ENCODE measurements at places on chromosomes 5 and 9.

DNA sequence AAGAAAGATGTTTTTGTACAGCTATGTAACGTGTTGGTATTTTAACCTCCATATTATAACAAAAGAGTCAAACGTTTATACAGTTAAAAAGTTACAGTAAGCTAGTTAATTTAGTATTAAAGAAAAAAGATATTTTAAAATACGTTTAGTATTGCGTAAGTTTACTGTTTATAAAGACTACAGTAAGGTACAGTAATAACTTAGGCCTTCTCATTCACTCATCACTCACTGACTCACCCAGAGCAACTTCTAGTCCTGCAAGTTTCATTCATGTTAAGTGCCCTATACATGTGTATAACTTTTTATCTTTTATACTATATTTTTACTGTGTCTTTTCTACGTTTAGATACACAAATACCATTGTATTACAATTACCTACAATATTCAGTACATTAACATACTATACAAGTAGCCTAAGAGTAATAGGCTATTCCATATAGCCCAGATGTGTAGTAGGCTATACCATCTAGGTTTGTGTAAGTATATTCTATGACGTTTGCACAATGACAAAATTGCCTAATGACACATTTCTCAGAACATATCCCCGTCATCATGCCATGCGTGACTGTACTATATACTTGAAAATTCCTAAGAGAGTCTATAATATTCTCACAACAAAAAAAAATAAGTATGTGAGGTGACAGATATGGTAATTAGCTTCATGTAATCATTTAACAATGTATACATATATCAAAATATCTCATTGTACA lies 33.8 kb downstream of the ERP44 start:
- DNase-seq, result peak; percentile 16

- DNase-seq, result no peak
These were observed 210.5 kb downstream of the GADD45G start for GRCh38 chr9:89815061-89815902.

DNA sequence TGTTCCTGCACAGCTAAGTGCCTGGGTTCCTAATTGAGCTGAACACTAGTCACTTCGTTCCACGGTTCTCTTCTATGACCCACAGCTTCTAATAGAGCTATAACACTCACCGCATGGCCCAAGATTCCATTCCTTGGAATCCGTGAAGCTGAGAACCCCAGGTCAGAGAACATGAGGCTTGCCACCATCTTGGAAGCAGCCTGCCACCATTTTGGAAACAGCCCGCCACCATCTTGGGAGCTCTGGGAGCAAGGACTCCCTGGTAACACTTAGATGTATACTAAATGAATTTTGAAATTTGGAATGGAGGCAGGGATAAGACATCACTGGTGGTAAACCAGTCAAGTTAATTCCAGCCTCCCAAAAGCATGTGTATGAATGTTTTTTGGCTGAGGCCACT lies 60.4 kb downstream of the KIAA0825 start:
- DNase-seq, result no peak

DNA sequence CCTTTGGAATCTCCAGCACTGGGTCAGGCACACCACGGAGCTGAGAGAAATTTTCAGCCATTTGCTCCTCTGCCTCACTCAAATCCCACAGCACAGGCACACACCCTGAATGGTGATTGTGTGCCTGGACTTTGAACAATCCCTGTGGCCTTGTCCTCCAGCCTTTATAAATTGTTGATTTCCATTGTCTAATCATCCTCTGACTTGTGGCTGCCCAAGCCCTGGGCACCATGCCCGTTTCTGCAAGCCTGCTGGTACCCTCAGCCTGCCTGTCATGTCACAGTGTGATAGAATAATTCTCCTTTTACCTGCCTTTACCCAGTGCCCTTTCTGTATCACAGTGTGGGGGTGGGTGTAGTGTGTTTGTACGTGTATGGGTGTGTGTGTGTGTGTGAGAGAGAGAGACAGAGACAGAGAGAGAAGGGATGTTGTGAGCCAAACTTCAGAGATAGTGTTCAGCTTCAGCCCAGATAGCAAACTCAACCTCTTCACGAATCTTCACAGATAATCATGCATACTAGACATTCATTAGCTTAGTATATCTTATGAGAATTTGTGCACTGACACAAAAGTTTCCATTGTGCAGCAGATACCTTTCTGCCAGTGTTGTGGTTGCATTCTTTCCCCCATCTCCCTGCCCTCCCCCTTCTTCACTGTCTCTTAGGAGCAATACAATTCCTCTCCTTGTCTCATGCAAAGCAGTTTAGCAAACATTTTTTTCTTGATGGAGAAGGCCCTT lies 27.8 kb upstream of the SLC44A1 start:
- no peak for DNase-seq

- no peak for DNase-seq
These were observed 52.7 kb upstream of the IFNK start for GRCh38 chr9:27471366-27471765.

- DNase-seq, result no peak
These were observed 19.1 kb downstream of the SH3GL2 start for GRCh38 chr9:17597977-17598376.

DNA sequence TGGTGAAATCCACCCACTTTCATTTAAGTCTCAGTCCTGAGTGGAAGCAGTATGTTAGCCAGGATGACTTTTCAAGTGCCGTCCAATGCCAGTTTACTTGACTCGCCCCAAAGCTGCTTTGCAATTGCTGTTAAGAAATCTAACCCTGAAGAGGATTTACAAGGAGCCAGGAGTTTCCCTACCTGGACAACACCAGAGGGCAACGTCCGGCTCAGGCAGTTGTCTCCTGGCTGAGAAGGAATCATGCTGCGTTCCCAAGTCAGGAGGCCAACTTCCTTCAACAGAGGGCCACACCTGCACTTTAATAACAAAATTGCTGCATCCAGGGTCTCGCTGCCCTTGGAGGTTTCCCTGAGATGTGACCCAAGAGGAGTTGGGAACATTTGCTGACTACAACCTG lies 65.8 kb downstream of the BOD1 start:
- DNase-seq, result no peak

DNA sequence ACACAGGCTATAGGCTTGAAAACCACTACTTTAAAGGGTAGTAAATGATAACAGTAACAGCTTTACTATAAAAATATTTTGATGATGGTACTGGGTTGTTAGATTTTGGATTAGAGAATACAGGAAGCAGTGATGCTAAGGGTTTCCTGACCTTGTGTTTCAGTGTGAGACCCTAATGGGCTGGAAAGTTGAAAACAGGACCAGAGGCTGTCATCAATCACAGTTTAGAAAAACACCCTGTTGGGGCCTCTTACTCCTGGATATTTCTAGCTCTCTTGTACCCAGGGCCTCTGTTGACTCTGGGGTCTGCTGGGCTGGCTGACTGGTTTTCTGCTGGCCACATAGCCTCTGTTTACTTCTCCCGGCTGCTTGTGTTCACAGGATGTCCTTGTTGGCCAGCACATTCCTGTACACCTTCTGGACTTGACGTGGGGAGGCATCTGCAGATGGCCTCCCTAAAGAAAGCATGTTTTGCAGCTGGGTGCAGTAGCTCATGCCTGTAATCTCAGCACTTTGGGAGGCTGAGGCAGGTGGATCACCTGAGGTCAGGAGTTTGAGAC lies 21.5 kb downstream of the ACER2 start:
- DNase-seq, result no peak

DNA sequence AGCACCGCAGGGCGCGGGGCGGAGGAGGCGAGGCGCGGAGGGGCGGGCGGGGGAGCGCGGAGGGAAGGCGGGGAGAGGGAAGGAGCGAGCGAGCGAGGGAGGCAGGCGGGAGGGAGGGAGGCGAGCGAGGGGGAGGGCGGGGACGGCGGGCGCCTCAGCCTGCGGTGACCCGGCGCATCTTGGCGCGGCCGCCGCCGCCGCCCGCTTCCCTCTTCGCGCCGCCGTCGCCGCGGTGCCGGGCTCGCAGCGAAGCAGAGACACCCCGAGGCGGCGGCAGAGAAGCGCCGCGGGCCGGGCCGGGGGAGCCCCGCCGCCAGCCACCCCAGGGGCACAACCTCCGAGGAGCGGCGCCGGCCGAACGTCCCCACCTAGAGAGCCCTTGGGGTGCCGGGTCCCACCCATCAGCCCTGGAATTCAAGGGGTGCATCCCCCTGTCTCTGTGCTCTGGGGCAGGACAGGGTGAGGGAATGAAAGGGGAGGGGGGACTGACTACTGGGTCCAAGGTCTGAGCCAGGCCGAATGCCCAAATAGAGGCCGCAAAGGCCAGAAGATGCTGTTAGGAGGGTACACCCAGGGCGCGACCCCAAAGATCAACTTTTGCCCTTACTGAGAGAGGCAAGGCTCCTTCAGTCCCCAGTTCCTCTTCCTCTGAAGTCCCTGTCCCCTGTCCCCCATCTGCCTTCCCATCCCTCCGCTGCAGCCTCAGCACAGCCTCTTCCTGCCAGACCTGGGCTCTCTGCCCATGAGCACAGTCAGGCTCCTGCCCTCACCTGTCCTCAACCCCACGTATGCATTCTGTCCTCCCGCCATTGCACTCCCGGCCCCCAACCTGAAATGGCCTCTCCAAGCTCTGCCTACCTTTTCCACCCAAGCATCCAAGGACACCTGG lies at the start of gene ADAMTS2:
Gene ADAMTS2 (minus strand): TSS at position 29 of the 889 bp plus-strand sequence. CDS start 133 bp downstream, outside the sequence.
- DNase-seq, result no peak

GRCh38 chr5:40826489-40827187 lies 8.4 kb downstream of the RPL37 start:
- DNase-seq, result no peak

DNA sequence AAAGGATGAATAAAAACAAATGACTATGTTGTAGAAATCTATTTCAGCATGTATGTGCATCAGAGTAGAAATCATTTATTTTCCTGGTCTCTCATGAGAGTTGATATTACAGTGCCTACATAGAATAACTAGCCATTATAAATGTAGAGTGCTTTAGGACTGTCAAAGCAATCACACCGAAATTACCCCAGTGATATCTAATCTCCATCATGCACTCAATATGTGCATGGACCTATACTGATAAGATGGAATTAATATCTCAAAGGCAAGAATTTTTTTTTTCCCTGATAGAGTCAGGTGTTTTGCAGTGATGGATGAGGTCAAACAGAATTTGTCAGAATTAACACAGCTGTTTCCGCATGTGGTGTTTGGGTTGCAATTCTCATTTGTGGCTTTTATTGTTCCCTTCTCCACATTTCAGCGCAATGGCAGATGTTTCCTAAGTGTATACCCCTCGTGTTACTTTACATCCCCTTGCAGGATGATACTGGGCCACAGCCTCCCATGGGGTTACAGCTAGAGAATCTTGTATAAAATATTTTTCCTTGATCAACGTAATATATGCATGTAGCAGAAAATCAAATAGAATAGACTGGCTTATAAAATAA lies 298.8 kb downstream of the RASEF start:
- DNase-seq, result no peak

GRCh38 chr9:34962546-34962945 lies 4.5 kb downstream of the PHF24 start:
- DNase-seq, result no peak

DNA sequence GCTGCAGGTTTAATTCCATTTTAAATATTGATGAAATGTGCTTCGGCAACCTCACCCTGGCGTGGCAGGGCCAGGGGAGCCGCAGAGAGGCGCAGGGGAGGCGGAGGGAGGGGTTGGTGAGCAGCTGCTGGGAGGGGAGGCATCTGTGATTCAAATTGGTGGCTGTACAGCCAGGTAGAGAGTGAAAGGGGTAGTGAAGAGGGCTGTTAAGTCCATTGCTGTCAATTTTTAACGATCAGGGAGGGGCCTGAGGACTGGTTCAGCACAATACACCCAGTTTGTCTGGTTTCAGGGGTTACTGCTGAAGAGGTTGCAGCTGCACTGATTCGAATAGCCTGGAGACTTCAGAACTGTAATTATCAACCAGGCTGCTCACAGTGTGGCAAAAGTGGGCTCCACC lies 31.3 kb downstream of the LHX6 start:
- DNase-seq, result no peak

- no peak for DNase-seq
These were observed 220.2 kb downstream of the ADAMTS6 start for GRCh38 chr5:65261499-65261898.

DNA sequence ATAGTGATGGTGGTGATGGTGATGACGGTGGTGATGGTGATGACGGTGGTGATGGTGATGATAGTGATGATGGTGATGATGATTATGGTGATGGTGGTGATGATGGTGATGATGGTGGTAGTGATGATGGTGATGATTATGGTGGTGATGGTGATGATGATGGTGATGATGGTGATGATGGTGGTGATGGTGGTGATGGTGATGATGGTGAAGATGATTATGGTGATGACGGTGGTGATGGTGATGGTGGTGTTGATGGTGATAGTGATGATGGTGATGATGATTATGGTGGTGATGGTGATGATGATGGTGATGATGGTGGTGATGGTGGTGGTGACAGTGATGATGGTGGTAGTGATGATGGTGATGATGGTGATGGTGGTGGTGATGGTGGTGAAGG lies 149.2 kb upstream of the IRX1 start:
- no peak for DNase-seq

DNA sequence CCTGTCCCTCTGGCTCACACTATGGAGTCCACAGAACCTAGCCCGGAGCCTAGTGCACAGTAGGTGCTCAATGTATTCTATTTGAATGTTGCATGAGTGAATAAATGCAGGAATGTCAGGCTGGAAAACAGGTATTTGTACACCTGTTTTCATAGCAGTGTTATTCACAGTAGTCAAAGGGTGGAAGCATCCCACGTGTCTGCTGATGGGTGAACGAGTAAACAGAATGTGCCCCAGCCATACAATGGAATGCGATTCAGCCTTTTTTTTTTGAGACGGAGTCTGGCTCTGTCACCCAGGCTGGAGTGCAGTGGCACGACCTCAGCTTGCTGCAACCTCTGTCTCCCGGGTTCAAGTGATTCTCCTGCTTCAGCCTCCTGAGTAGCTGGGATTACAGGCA lies 31.5 kb upstream of the IER5L start:
- DNase-seq, result no peak

DNA sequence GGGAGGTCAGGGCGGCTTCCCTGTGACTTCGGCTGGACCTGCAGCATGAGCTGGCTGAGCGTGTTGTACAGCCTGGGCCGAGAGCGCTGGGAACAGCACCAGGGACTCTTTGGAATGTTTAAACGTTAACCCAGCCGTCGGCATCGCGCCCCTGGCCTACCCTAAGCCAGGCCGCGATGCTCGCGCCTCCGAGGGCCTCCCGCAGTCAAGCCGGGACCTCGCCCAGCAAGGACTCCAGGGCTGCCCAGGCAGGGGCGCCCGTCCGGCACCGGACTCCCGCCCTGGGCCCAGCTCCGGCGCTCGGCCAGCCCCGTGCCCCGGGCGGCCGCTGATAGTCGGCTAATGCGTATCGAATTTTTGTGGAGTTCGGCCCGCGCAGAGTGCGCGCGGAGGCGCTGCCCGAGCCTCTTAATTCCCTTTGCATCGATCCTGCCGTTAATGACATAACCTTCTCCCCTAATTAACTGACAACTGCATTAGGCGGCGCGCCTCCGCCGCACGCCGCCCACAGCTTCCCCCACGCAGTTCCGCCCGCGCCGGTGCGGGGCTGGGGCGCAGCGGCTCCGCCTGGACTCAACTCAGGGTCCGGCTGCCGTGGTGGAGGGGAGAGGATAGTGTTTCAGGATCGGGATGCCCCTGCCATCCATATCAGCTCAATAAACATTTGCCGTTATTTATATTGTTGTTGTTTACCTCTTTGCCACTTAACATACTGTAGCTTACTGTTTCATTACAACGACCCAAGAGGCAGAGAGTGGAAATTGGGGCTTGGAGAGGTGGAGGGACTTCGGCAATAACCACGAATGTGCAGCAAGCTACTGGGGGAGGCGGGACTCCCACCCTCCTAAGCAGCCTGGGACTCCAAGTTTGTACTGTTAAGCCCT lies 28.8 kb upstream of the CDC23 start:
- no peak for DNase-seq
